ENCODE measurements at places on chromosomes 13 and 19.

GRCh38 chr19:30710721-30711120 lies 338.5 kb downstream of the ZNF536 start:
- DNase-seq, result no peak

- DNase-seq, result peak; percentile 20
Observed at GRCh38 chr13:50892210-50892944, 17.2 kb upstream of the RNASEH2B start.

DNA sequence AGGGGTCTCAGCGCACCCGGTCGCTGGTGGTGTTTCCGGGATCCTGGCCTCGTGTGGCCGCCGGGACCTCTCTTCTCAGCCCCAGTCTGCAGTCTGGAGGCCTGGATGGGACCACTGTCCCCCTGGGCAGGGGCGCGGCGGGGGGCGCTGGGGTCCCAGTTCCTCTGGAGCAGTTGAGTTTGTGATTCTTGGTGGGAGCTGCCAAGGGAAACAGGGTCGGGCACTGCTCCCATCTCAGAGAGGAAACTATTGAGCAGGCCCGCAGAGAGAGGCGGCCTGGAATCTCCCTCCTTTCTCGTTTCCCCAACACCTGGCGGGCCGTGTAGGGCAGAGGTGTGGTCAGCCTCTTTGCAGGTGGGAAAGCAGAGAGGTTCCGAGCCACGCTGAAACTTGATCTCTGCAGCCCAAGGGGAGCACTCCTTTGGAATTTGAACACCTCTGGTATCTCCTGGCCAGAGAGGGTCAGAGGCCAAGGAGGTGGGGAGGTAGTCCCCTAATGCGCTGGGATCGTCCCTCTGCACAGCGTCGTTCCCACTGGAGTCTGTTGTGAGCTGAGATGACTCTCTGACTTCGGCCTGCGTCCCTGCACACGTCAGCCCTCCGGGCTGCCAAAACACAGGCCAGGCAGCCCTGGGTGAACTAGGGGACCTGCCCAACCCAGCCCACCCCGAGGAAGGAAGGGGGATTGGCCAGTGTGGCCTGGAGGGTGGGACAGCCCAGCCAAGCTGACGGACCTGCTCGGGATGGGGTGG lies 741 bp downstream of the PLEKHF1 start:
- peak; percentile 39 for DNase-seq

GRCh38 chr19:12954612-12954962 lies 2.4 kb downstream of the GADD45GIP1 start:
- DNase-seq, result no peak

- peak; percentile 49 for DNase-seq
Observed at GRCh38 chr13:52454459-52454819, 839 bp upstream of the CKAP2 start.

- no peak for DNase-seq
Observed at GRCh38 chr13:68234274-68234673, 1004.1 kb upstream of the PCDH9 start.
